Stimulated activated memory B cell treated with anti-CD40 and anti-IgM and Interleukin-4, amounts not matched to agents 10 μg/mL and 1 μg/mL and 100 μg/mL, for 72 hours (primary cell): ENCODE measurements at places on chromosomes 7 and 10.

DNA sequence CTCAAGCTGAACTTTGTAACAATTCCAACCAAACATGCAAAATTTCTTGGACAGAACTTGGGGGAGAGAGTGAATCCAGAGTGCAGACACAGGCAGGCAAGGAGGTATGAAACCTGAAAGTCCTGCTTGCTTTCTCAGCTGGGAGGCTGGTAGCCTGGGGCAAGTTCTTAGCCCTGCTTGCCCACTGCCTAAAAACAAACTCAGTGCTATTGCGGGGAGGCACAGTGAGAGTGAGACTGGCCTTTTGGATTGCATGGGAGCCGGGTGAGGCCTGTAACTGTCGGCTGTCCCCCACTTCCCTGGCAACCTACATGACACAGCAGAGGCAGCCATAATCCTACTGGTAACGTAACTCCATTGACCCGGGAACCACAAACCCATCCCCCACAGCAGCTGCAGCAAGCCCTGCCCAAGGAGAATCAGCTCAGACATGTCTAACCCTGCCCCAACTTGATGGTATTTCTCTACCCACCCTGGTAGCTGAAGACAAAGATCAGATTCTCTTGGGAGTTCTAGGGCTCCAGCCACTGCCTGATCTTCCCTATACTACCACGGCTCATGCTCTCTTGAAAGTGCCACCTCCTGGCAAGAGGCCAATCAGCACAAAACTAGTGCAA lies 663.6 kb downstream of the GRM8 start:
- no peak for ATAC-seq

DNA sequence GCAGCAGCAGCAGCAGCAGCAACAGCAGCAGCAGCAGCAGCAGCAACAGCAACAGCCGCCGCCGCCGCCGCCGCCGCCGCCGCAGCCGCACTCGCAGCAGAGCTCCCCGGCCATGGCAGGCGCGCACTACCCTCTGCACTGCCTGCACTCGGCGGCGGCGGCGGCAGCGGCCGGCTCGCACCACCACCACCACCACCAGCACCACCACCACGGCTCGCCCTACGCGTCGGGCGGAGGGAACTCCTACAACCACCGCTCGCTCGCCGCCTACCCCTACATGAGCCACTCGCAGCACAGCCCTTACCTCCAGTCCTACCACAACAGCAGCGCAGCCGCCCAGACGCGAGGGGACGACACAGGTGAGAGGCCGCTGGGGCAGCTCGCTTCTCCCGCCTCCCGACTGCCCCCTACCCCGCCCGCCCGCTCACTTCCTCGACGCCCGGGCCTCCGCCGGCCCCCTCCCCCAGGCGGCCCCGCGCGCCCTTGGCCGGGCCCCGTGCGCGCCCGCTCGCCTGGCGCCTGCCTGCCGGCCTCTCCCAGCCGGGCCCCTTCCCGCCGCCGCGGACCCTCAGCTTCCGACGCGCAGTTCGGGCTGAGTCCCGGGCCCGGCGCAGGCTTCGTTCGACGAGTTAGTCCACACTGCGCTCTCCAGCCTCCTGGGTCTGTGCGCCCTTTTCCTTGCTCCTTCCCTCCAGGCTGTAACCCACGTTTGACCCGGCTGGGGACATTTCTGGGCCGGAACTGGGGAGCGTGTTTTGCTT lies 882 bp downstream of the DLX6 start:
- peak; percentile 61 for ATAC-seq

- no peak for ATAC-seq
These were observed 11.1 kb upstream of the INA start for GRCh38 chr10:103265717-103266329.

DNA sequence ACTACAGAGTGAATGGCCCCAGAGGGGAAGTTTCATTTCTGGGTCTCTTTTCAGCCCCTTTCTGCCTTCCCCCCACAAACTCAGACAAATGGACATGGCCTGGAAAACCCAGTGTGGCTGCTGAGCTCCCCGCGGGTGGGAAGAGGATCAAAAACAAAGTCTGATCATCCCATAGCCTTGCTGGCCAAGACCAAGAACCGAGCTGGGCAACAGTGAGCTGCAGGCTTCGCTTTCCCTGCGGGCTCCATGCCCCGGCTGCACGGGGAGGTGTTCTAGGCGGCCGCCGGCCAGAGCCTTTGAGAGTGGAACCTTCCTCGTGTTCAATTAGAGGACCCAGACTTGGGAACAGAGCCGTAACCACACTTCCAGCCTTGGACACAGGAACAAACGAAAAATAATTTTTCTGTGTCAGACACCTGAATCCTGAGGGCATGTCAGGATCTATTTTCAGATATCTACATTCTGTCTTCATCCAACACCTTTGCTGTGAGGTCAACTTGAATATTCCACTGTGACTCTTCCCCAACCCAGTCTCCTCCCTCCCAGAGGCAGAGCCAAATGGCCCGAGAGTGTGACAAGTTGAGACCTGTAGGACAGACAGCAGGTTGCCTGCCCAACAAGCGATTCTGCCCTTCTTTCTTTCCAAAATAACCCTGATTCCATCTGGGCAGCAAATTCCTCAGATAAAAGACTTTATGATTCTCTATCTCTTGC lies 26.0 kb downstream of the WDR86 start:
- ATAC-seq, result no peak

DNA sequence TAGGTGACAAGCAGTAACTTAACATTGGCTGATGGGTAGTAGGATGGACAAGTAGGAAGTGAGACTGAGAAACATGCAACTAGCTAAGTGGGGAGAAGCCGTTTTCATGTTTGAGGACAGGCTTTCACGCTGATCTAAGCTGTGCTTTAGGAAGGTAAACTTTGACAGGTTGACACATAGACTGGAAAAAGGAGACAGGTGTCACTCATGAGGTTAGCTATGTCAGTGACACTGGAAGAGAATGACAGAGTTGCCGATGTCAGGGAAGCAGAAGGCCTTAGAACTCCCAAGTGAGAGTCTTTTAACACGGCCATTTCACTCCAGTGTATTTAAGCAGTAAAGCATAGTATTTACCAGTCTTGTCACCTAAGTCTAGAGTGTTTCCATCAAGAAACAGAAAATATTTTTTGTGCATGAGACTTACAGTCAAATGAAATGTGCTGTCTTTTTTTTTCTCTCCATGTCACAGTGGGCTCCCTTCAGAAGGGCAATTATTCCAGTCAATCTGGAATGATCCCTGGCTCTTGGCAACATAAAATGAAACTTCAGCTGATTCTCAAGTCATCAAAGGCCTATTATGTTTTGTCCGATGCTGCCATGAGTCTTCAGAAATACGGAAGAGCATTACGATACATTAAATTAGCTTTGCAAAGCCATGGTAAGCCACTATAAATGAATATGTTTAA lies 20.6 kb downstream of the EDRF1 start:
- no peak for ATAC-seq

GRCh38 chr10:16520900-16521299 lies 779 bp downstream of the C1QL3 start:
- ATAC-seq, result peak; percentile 29

DNA sequence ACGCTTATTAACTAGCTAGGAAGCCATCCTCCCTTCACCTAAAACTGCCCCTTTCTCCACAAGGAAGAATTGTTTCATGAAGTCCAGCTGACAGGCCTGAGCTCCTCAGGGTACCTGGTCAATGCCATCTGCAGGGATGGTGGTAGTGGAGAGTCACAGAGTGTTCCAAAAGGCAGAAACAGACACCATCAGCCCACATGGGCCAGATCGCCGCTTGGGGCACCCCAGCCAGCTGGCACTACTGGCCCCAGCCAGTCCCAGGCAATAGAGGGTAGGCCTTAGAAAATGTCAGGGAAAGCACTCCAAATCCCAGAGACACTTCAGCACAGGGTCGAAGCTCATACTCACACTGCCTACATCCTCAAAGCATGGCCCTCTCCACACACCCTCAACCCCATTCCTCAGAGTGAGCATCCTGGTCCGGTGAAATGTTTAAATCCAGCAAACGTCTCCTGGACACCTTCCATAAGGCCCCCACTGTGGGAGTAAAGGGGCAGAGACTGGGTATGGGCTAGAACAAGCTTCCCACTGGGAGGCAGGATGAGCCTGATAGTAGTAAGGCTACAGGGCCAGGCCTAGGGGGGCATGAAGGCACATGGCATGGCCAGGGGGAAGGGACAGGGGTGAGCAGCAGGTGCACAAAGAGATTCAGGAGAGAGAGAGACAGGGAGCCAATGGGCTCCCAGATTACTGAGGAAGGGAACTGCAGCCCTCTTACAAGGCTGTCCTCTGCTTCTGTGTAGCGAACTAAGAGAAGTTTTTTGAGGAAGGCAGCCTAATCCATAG lies 1.9 kb downstream of the LRRC20 start:
- ATAC-seq, result no peak

- ATAC-seq, result no peak
These were observed 21.3 kb upstream of the AGR2 start for GRCh38 chr7:16826060-16826459.

DNA sequence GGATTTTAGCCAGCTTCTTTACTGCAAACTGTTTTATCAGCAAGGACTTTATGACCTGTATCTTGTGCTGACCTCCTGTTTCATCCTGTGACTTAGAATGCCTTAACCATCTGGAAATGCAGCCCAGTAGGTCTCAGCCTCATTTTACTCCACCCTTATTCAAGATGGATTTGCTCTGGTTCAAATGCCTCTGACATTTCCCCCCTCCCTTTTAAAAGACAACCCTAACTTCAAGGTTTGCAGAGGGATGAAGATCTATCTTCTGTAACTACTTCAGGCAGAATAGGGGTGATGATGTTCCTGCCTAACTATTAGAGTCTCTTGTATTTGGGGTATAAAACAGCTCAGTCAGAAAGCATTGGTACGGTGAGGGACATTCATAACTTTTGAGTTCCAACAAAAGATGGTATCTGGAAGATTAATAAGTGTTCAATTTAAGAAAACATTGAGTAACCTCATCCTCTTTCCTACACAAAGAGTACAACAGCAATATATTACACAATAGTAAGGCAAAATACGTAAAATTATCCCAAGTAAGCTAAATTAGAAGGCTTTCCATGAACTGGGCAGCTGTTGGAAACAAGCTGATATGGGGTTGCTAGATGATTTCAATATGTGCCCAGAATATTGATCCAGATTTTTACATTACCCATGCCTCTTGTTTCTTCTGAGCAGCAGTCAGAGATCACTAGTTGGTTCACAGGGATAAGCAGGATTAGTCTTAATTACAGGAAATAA lies 40.0 kb upstream of the LRGUK start:
- ATAC-seq, result no peak

GRCh38 chr10:21167288-21168010 lies 270.3 kb upstream of the NEBL start:
- no peak for ATAC-seq

DNA sequence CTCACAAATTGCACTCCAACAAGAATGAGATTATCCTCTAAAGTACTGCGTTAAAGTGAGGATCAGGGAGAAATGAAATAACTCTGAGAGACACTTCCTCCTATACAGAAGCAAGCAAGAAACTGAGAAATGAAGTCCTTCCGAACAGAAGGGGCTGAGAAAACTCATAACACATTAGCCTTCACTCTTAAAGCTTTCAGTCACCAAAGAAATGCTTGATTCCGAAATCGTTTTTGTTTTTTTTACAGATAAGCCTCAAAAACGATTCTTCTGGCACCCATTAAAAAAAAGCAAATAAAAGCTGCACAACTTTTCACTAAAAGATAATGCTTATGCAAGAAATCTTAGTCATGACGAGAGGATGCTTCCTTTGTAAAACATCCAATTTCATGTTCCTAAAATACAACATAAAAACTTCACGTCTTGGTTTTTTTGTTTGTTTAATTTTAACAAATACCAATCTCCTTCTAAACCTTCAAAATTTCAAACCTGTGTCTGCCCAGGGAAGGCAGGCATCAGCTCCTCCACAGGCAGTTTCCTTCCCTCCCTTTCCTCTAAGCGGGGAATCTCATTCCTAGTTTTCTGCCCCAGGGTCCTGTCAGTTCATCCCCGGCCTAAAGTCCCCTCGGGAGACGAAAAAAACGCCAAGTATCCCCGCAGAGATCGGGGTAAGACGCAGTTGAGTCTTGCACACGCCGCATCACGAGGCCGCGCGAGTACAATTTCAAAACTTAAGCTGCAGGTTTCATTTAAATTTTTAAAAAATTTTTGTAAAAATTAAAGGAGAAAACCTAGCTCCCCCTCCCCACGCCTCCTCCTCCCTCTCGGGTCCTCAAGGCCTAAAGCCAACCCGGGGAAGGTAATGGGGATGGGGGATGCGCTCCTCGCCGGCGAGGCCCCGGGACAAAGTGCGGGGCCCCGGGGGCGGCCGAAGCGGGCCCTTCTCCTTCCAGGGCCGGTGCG lies 1.1 kb downstream of the BAZ1B start:
- ATAC-seq, result no peak

- ATAC-seq, result peak; percentile 94
These were observed 16.0 kb upstream of the DNTT start for GRCh38 chr10:96288151-96288621.

DNA sequence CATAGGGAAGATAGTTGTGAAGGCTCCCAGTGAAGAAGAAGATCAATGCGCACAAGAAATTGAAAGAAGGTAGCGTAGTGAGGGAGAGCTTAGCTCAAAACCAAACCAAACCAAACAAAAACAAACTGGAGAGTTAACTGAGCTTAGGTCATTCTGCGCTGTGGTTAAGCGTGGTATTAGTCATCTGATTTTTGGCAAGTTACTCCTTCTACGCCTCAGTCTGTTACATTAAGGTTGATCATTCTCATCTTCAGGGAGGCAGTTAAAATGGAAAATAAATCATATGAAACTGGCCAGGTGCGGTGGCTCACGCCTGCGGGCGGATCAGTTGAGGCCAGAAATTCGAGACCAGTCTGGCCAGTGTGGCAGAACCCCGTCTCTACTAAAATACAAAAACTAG lies 259.7 kb downstream of the EXOC4 start:
- no peak for ATAC-seq

DNA sequence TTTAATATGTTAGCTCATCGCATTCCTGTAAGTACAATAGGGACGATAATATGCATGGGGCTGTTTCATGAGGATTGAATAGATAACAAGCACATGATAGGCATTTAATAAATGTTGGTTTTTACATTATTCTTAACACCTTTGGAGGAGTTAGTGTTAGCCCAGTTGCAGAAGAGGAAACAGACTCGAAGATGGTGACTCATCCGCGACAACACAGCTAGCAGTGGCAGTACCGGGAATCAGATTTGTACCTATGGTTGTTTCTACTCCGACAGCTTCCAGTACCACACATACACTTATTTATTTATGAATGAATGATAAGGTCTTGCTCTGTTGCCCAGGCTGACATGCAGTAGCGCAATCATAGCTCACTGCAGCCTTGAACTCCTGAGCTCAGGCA lies 2.9 kb downstream of the LRMDA start:
- ATAC-seq, result no peak

GRCh38 chr10:68406111-68406814 lies 814 bp downstream of the RUFY2 start:
- ATAC-seq, result peak; percentile 59

DNA sequence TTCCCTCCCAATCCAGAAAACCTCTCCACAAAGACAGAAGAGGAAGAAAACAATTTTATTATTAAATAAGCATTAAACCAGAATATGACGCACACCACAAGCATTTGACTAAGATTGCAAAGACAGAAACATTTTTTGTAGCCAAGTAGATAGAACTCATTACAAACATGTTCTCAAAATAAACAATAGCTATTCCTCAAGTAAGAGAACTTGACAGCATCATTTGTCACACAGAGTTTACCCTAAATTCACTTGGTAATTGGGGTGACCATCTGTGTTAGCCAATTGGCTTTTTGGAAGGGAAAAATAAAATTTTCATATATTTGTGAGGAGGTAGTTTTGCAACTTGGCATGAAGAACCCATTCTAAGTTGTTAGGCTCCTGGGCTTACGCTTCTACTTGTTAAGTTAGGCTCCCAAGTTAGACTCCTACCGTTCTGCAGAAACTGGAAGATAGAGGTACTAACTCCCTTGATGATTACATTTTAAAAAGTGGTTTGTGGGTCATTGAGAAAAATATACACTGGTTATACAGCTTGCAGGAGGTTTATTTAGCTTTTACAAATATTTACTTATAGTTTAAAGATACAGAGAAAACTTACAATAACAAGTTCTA lies 618.6 kb upstream of the CNTNAP2 start:
- ATAC-seq, result no peak
